ENCODE measurements at places on chromosomes 11 and 22. TPM values are rescaled to one million over a fixed set of nuclear protein-coding genes. Genes with fewer than 3 reads are reported as not detected.

DEPDC7 gene
- 5.7 TPM for total RNA-seq

GPR83 gene
- total RNA-seq, result not detected

NOX4 gene
- total RNA-seq, result 0.26 TPM

C11orf97 gene
- total RNA-seq, result not detected

BEST1 gene
- 4.6 TPM for total RNA-seq

MYRF gene
- 0.16 TPM for total RNA-seq

TESMIN gene
- not detected for total RNA-seq

Measured in bronchial smooth muscle cell (primary cell).